GM06990 (cell line): ENCODE measurements at places on chromosomes 6 and 20.
A peak's percentile ranks its signal among the peaks of the same experiment; 100 is the strongest.

- peak; percentile 54 for DNase-seq
Observed at GRCh38 chr6:33621711-33622388, 728 bp downstream of the ITPR3 start.

GRCh38 chr20:50554694-50555579, 44.8 kb downstream of the PTPN1 start:
- no peak for DNase-seq

DNA sequence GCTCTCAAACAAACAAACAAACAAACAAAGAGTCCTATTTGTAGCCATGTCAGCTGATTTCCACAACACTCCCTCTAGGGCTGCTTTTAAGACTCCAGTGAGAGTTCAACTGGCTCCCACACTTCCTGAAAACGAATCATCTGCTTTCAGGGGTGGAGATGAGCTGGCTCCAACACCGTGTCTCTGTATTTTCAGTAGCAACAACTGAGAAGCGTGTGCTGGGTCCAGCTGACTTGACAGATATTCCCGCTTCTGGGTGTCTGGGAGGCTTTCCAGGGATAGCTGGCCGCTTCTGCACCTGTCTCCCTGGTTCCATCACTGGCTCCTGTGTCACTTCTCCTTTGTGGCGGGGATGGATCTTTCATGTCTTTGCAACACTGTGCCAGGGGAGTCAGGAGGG, 272.5 kb upstream of the SOX4 start:
- DNase-seq: no peak

- no peak for DNase-seq
Observed at GRCh38 chr6:42537536-42537935, 26.3 kb upstream of the UBR2 start.

DNA sequence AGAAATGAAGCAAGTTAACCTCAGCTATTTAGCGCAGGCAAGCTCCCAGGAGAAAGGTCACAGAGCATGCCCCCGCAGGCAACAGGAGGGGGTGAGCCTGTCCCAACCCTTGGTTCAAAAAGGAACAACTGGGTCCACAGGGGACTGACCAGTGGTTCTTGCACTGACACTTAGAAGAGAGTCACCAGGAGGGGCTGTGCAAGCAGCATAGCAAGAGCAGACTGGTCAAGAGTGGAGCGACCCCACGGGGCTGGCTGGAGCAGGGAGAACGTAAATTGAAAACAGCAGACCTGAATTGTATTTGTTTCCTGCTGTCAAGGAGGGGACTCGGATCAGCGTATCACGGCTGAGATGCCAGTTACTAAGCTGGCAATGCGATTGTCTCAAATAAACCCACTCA, 32.8 kb downstream of the GABRR1 start:
- DNase-seq: no peak
